ENCODE measurements at places on chromosomes 3 and 15.

DNA sequence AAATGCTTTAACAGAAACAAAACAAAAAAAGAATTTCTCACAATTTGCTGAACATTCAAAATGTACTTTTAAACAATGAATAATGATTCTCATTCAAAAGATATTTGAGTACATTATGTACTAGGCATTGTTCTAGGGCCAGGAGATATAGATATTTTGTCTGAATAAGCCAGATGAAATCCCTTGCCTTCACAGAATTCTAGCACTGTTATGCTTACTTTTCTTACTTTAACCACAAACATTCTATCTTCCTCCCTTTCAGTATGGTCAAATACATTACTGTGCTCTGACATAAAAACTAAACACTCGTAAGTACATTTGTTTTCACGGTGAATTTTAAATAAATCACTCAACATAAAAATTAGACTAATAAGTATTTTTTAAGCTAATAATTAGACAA is 116.7 kb downstream of the ADAM10 start:
- peak; percentile 80 for DNase-seq

DNA sequence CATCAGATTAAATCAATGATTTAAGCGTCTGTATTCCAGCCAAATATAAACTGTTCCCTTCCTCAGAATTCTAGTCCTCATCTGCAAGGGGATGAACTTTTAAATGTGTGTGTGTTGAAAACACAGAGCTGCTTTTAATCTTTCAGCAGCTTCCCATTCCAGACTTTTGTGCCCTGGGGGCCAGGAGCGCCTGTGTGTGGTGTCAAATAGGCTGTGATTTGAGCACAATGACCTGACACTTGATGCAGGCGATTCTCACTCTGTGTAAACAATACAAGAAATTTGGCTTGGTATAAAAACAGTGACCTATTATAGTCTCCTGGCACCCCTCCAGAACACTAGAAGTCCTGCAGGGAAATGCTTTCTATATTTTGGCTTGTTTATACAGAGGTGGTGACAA is 274.6 kb upstream of the ROPN1 start:
- DNase-seq = no peak

DNA sequence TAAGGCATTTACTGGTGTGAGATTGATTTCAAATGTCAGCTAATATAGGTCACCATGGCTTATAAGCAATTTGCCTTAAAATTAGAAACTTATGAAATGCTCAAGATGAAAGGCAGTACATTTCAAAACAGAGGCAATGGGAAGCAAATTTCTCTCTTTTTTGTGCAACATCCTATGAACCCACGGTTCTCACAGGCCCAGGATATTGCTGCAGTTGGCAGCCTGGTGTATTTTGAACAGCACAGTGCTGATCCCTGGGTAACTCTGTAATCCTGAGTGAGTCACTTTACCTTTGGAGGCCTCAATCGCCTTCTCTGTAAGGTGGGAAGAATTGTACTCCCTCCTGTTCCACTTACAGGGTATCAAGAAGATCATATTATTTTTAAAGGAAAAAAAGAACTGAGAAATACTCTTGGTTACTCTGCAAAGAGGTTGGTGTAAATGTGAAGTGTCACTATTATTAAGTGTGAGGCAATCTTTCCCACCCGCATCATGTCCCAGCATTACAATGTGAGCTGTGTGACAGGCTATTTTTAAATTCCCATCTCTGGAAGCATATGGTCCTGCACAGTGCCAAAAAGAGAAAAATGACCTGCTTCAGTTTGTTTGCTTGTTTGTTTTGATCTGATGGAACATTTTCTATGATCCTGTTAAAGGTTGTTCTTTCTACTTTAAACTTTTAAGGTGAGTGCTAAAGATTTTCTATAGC is 190.1 kb upstream of the LPP start:
- no peak for DNase-seq

GRCh38 chr3:8663177-8664061 is 18.8 kb upstream of the SSUH2 start:
- peak; percentile 68 for DNase-seq

- peak; percentile 86 for DNase-seq
Measured at GRCh38 chr15:90845201-90845949, 23.0 kb upstream of the FURIN start.

- DNase-seq = no peak
Measured at GRCh38 chr3:195133013-195133412, 137.9 kb downstream of the XXYLT1 start.

- no peak for DNase-seq
Measured at GRCh38 chr3:172546628-172547214, 23.5 kb upstream of the TNFSF10 start.

GRCh38 chr3:131328721-131329120 is 52.9 kb upstream of the NUDT16 start:
- DNase-seq = no peak

DNA sequence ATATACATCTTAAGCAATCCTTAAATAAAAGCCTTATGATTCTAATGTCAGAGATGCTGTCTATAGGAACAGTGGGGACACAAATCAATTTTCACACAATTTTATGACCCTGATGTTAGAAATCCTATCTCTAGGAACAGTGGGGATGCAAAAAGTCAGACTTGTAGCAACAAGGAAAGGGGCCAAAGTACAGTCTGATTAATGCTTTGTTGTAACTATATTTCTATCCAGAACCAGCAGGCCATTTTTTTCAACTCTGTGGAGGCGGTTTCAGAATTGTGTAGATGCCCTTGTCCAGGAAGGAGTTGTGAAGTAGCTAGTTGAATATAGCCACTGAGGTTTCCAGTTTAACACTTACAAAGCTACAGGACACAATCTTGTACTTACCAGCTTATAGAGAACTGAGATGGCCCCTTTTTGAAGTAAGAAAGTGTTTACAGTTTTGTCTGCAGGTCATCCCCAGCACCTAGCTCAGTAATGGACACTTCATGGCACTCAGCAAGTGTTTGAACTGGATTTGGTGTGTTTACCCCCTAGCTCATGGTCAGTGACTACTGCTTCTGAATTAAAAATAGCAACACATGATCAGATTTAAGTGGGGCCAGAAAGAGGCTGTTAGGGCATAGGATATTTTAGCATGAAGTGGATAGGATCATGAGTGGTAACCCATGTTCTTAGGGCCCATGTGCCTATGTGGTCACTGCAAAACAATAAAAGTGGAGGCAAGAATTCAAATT is 54.3 kb downstream of the RAB7A start:
- DNase-seq = peak; percentile 20

- DNase-seq = peak; percentile 85
Measured at GRCh38 chr3:54988838-54989630, 61.2 kb upstream of the LRTM1 start.

Data from astrocyte of the spinal cord (primary cell).